ENCODE measurements at places on chromosomes 12 and 14.

- no peak for DNase-seq
These were observed 863.7 kb downstream of the LRFN5 start for GRCh38 chr14:42470427-42470719.

- no peak for DNase-seq
These were observed 37.2 kb downstream of the FBXO21 start for GRCh38 chr12:117152793-117153775.

GRCh38 chr12:117139025-117139717 is 40.0 kb upstream of the TESC start:
- DNase-seq, result no peak

- no peak for DNase-seq
These were observed 3.0 kb upstream of the PPP1CC start for GRCh38 chr12:110745542-110746284.

DNA sequence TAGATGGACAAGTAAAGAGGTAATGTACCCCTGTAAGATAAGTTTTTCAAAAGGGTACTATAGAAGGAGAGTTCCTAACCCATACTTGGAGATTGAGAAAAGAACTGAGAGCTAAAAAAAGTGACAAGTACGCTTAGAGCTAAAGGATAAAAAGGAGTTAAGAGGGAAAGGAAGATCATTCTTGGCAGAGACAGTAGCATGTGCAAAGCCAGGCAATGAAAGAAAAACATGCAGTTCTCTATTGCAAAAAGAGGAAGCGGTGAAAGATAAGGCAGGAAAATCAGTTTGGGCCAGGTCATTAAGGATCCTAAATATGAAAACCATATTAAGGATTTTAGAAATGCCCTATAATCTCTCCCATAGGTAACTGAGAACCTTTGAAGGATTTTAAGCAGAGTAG is 500.4 kb upstream of the GARIN6 start:
- DNase-seq, result no peak

DNA sequence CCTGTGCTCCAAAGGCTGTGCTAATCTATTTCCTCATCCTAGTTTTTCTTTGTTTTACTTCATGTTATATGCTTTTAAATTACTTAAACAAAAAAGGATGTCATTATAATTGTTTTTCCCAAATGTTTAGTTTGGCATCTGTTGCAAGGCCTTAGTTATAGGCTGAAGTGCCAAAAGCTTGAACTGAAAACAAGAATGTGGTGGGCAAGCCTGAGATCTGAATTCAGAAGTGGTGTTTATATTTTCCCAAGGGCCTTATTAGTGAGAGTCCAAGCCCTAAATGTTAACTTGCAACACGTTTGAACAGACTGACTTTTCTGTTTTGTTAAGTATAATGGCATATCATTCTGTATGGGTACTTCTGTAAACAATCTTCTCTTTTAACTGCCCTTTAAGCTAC is 326.8 kb downstream of the CCDC91 start:
- no peak for DNase-seq

DNA sequence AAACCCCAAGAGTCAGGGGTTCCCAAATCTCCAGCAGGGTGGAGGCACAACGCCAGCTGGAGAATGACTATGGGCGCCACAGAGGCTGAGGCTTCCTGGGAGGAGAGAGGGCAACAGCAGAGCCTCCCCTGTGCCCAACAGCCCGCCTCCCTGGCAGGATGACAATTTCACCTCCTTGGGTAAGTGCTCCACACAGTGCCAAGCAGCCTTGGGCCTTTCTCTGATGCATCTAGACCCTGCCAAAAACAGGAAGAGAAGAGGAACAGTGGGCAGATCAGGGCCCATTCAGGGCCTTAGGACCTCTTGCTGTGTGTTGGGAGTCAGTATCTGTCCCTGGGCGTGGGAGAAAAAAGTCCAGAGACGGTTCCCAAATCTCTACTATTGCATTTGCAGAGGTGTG is 5.0 kb upstream of the OR10P1 start:
- DNase-seq, result no peak

GRCh38 chr14:68788996-68789820 is 3.7 kb downstream of the ZFP36L1 start:
- peak; percentile 56 for DNase-seq

DNA sequence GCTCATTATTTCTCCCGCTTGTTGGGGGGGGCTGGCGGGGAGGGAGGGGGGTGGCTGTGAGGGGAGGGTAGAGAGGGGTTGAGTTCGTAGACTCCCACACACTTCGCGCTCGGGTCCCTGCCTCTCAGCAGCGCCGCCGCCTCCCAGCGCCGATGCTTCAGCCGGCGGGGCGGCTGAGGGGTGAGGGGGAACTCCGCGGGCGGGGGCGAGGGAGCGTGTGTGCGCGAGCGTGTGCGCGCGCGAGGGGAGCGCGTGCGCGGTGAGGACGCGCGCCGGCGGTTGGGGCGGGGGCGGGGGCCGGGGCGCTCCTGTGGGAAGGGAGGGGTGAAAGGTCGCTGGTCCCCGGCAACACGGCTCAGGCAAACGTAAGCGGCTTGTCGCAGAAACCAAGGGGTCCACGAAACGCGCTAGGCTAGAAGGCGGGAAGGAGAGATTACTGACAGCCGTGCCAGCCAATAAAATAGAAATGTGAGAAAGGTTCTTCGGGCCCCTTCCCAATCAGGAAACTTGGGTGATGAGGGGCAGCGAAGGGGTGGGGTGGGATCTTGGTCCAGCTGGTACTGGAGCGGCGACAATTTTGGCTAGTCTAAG is 343 bp upstream of the NOVA1 start:
- peak; percentile 56 for DNase-seq

GRCh38 chr12:57111031-57111734 is at the start of gene STAT6:
TSS of gene STAT6 (minus strand) at chr12:57111362. CDS start at chr12:57108278, 3,084 bp downstream.
- DNase-seq, result peak; percentile 94

DNA sequence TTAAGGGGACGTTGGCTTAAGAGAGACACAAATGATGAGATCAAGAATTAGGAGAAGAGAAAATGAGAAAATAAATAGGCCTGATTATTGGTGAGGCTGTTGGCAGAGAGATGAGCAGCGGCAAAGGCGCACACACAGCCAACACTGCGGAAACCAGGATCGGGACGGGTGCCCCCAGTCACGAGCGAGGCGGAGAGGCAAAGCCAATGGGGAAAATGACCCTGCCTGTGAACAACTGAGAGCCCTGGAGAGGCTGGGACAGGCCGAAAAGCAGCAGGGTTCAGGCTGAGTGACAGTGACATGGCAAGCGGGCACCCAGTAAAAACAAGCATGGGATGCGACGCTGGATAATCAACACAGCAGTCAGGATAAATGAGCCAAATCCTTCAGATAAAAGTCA is 21.0 kb downstream of the SLC15A4 start:
- DNase-seq, result no peak

GRCh38 chr12:108375986-108376663 is 37.0 kb upstream of the CMKLR1 start:
- peak; percentile 81 for DNase-seq

- peak; percentile 89 for DNase-seq
These were observed 838 bp upstream of the ERBB3 start for GRCh38 chr12:56078931-56079722.

DNA sequence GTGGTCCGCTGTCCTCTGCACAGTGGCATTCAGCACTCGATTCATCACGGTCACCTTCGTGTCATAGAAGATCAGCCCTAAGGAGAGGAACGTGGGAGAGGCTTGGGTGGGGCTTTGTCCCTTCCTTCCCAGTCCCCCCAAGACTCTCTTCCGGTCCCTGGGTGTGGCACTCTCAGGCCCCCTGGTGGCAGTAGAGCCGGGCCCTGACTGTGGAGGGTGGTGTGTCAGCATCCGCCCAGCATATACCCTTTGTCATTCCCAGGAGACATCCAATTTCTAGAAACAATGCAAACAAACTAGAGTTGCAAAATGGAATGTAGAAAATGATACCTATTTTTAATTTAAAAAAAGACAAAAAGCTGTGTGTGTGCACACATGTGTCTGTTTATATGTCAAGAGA is 45.0 kb downstream of the TRAFD1 start:
- DNase-seq, result no peak

DNA sequence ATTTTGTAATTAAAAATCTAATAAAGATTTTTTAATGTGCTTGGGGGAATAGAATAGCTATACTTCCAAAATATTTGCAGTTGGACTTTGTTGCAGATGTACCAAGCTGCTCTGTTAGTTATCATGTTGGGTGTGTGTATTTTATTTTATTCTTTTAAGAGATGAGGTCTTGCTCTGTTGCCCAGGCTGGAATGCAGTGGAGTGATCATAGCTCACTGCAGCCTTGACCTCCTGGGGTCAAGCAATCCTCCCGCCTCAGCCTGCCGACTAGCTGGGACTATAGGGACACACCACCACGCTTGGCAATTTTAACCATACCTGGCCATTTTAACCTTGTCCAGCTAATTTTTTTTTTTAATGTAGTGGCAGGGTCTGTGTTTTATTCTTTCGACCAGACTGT is 54.7 kb upstream of the MAP1LC3B2 start:
- no peak for DNase-seq

DNA sequence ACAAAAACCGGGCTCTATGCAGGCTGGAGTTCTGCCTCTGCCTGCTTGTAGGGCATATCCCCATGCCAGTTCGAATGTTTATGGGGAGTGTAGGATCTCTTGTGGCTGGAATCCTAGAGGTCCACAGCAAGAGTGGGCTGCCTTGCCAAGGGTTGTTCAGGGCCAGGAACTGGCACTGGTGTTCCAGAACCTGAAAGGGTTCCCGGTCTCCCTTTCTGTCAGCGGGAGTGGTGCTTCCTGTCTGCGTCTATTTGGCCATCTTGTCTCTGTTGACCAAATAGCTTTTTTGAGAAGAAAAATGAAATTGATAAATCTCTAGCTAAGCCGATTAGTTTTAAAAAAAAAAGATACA is 17.8 kb downstream of the OLR1 start:
- DNase-seq, result no peak

DNA sequence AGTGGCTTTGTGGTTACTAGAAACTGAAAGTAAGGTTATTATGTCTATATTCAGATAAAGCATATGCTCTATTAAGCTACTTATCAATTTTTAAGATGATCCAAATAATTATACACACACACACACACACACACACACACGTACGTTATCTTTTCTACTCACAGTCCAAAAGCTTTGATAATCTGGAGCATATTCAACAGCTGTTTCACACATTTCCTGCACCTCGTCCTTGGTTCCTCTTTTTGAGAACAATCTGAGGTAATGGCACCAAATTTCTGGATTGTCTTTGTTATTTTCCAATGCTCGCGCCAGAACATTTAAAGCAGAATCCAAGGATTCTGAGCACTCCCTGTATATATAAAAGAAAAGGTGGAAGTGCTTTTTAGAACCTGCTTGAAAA is 37.5 kb downstream of the ZFC3H1 start:
- no peak for DNase-seq

DNA sequence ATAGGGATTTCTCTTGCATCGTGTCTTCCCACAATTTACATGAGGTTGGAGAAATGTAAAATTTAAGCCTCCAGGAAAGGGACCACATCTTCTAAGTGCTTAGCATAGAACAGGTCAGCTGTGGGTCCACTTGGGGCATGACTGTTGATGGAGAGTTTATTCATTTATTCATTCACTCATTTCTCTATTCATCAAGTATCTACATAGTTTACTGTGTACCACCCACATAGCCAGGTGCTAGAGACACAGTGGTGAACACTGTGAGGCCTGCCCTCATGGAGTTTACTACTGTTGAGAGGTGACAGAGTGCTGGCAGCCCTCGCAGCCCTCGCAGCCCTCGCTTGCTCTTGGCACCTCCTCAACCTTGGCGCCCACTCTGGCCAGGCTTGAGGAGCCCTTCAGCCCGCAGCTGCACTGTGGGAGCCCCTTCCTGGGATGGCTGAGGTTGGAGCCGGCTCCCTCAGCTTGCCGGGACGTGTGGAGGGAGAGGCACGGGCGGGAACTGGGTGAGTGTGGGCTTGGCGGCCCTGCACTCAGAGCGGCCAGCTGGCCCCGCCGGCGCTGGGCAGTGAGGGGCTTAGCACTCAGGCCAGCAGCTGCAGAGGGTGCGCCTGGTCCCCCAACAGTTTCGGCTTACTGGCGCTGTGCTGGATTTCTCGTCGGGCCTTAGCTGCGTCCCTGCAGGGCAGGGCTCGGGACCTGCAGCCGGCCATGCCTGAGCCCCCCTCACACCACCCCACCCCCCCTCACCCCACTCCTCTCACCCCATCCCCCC is 1.7 kb upstream of the JPH4 start:
- DNase-seq, result no peak

DNA sequence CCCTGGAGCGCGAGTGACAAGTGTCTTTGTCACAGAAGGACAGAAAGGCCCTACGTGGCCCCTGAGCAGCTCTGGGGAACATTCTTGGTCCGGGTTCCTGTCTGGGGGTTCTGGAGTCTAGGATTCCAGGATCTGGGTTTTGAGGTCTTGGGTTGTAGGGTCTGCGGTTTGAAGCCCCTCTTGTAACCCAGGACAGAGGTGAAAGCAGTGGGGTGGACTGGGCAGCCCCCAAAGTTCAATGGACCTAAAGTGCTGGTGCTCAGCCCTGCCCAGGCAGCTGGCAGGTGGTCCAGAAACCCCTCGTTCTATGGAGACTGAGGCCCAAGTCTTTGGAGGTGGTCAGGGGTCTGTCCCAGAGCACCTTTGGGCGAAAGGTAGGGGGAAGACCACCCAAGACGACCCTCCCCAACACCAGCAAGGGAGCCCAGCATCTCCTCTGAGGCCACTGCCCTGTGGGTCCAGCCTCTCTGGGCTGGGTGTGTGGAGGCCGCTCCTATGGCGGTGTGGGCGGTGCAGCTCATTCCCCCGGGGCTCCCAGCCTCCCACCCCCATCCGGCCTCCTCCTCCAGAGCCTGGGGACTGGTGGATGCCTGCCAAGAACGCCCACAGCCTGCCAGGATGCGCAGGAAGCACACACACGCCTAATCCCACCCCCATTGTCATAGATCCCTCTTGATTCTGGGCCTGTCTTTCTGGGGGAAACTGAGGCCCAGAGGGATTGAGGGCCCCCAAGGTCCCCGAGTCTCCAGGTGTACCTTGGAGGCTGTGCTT is 30.2 kb upstream of the ANKRD9 start:
- peak; percentile 60 for DNase-seq

GRCh38 chr14:22073801-22074200 is 400.2 kb upstream of the OR4E1 start:
- DNase-seq, result no peak

DNA sequence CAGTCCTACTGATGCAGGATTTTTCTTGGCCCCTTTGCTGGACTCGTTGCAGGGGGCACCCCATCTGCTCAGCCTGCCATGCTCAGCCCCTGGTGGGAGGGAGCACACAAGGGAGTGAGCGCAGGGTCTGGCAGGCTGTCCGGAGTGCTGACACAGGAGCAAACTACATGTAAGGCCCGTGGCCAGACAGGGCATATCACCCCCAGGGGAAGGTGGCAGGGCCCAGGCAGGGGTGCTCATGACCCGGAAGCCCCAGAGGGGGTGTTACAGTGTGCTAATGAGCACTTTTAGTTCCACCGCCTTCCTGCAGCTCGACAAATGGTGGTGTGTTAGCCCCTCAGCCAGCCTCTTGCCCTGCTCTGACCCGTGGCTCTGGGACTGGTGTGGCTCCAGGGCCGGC is 645.6 kb upstream of the TMEM132C start:
- no peak for DNase-seq

DNA sequence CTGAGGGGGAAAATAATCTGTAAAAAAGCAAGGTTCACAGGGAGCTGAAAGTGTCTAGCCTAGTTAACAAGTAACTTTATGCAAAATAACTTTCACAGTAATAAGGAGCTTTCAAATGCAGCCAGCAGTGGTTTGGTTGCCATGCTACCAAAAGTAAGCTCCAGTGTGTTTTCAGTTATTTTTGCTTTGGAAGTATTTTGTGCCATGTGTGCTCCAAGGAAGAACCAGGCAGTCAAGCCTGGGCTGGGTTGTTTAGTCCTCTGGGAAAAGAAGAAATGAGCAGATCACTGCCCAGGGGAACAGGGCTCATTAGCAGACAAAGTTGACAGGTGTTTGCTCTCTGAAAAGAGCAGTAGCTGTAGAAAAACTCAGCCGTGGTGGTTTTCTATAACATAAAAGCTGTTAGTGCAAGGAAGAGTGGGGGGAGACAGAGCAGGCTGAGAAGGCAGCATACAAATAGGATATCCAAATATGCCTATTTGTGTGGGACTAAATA is 92.8 kb upstream of the TMTC2 start:
- DNase-seq, result no peak

Measured in NCI-H226 (cell line).